ENCODE measurements at places on chromosomes 4 and X.

- no peak for DNase-seq
Observed at GRCh38 chrX:635428-636090, 5.0 kb downstream of the SHOX start.

DNA sequence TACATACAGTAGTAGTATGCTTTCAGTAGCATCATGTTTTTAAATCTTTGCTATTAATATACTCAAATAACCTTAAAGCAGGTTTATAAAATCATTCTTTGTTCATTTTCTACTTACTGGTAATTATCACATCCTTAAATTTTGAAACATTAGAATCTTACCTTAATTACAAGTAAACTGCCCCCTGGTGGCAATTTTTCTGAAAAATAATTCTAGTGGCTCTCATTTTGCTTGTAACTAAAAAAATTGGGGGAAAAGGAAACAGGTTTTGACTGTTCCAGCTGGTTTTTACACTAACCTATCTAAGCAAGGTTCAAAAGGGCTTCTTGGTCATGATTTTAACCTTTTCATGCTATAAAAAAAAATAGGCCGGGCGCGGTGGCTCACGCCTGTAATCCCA, 18.5 kb upstream of the DCAF4L1 start:
- DNase-seq: no peak

DNA sequence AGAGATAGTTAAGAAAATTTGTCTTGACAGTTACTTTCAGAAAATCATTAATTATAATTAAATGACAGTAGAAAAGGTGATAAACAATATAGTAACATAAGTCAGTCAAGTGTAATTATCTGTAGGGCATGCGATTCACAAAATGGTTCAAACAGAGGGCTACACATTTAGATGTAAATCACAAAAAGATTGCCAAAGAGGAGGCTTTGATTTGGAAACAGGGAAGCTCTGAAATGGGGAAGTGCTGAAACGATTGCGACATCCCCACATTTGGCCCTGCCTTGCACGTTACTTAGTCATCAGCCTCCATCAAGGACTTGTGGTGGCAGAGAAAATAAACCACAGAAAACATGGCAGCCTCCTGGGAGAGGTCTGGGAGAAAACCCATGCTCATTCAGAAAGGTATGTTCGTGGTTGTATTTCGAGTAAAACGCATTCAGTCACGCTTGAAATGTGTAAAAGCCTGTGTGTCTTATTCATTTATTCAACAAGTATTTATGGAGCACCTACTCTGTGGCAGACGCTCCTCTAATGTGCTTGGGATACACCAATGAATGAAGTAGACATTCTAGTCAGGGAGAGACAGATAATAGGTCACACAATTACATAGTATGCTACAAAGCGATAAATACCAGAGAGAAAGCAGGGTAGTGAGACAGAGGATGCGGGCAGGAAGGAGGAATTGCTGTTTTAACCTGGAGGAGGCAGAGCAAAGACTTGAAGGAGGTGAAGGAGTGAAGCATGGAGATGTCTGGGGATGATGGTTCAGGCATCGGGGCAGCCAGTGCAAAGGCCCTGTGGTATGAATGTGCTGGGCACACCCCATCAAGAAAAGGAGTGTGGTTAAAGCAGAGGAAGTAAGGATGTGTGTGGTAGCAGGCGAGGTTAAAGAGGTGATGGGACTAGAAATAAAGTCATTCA, 7.8 kb downstream of the RBM47 start:
- DNase-seq: no peak

DNA sequence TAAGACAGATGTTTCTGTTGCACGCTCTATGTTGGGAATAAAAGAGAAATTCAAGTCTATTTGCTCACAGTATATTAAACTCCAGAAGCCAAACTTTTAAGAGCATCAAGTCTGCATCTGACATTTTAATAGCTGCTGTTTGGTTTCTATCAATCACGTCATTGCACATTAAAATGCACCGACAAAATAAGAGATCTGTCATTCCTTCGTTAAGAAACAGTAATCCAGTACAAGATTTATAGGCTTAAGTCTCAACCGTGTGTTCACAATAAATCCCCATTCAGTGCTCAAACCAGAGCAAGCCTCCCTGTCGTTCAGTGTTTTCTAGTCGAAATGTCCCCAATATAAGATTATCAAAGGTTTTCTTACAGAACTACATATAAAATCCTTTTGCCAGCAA, 89.0 kb upstream of the BMPR1B start:
- DNase-seq: no peak

DNA sequence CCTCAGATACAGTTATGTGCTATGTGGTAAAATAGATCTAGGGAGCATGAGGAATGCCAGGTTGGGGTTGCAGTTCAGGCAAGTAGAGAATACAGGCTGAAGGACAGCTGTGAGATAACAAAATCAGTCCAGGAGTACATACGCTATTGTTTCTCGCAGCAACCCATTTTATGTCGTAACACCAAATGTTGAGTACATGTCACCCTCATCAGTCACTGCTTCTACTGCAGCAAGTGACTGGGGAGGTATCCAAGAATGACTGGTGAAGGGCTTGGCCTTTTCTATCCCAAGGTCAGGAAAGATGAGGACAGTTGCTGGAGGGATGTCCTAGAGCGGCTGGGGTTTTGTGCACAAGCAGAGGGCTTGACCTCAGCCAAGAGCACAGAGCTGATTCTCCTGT, 172.1 kb downstream of the CBR4 start:
- DNase-seq: no peak

- no peak for DNase-seq
Observed at GRCh38 chr4:97845758-97846157, 297.5 kb downstream of the STPG2 start.

- DNase-seq: no peak
Observed at GRCh38 chrX:10168226-10168625, 11.5 kb downstream of the CLCN4 start.

GRCh38 chrX:67296395-67296794, 247.4 kb upstream of the AR start:
- DNase-seq: no peak

- DNase-seq: no peak
Observed at GRCh38 chrX:130119312-130119898, 9.1 kb upstream of the ELF4 start.

GRCh38 chr4:117225471-117225870, 140.1 kb upstream of the TRAM1L1 start:
- no peak for DNase-seq

GRCh38 chrX:129000797-129001196, 522.5 kb downstream of the SMARCA1 start:
- no peak for DNase-seq

DNA sequence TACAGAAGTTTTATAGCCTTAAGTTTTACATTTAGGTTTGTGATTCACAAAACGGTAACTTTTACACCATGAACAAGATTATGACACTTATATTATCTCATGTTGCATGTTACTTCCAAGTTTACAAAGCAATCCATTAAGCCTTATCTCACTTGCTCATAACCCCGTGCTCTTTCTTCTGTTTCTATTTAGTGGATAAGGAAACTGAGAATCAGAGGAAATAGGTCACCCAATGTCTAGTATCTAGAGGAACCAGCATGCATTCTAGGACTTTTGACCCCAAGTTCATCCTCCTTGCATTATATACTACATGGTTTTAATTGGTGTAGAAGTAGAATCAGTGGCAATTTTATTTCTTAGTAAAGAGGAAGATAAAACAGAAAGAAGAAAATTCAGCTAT, 67.0 kb upstream of the ANXA3 start:
- no peak for DNase-seq

DNA sequence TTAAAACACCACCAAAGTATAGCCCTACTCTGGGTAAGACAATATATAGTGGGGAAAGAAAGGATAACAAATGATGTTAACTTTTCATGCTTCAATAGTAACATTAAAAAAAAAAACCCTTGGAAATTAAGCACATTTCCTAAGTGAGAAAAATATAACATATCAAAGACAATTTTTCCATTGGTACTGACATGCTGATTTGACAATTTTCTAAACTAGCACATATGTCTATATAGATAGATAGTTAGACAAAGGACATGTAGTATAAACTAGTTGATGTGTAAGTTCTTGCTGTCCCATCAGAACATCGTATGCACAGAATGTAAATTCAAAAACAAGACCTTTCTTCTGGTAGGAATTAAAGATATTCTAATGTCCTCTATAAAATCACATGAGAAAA, 47.2 kb upstream of the ETNPPL start:
- DNase-seq: no peak

- no peak for DNase-seq
Observed at GRCh38 chr4:99809326-99809725, 7.3 kb upstream of the DAPP1 start.

GRCh38 chr4:147860960-147861359, 129.1 kb downstream of the ARHGAP10 start:
- no peak for DNase-seq

GRCh38 chr4:24076811-24077210, 187.0 kb upstream of the PPARGC1A start:
- DNase-seq: no peak

- DNase-seq: no peak
Observed at GRCh38 chr4:16110661-16111290, 27.0 kb upstream of the PROM1 start.

DNA sequence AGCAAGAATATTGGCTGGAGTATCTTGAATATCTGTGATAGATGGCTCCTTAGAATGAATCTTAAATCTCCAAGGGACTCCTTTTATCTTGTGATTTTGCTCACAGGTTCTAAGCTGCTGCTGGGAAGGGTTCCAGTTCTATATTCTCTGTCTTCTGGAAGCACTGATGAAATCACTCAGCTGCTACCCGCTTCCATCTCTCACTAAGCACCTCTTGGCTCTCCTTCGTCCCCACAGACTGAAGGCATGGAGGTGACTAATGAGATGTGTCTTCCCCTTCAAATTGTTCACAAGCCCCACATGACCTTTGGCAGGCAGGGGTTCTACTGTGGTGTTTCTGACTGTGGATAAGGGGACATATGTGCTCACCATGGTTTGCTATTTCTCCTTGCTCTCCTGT, 75.9 kb downstream of the C4orf51 start:
- no peak for DNase-seq

DNA sequence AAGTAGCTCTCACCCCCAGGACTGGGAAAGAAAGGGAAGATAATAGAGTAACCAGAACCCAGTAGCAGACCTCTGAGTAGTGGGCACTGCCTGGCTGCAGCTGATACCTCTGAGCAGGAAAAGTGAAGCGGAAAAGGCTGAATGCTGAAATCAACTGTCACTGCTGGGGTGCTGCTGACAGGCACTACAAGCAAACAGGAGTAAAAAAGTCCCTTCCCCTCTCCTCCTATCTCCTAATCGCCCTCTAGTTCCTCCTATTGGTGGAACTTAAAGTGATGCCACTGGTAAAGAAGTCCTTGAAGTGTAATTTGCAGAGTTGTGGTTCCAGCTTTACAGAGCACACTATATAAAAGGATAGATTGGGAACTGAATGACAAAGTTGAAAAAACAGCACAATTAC, 32.8 kb upstream of the GLRB start:
- DNase-seq: no peak

- DNase-seq: no peak
Observed at GRCh38 chr4:106796876-106797275, 239.2 kb downstream of the DKK2 start.

DNA sequence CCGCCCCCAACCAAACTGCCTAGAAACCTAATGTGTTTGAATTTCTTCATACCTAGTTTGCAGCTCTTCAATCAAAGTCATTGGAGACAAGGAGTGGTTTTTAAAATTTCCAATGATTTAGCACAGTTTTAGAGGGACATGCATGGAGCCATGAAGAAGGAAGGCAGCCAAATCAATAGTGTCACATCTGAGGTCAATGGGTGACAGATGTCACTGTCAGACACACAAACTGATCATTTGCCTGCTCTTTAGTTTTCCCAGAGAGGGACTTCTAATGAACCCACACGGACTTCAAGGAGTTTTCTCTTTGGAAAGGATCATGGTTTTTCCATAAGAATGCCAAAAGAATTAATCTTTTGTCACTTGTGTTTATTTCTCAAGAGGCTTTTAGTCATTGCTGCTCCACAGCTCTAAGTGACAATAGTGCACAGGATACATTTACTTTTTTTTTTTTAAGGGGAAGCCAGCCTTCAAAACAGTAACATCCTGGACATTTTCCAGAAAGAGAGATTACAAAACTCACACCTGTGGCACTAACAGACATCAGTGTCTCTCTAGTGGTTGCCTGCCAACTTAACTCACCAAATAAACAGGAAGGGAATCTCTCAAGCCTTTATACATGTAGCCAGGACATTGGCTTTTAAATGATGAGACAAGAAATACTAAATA, 251.1 kb upstream of the DIAPH2 start:
- no peak for DNase-seq

DNA sequence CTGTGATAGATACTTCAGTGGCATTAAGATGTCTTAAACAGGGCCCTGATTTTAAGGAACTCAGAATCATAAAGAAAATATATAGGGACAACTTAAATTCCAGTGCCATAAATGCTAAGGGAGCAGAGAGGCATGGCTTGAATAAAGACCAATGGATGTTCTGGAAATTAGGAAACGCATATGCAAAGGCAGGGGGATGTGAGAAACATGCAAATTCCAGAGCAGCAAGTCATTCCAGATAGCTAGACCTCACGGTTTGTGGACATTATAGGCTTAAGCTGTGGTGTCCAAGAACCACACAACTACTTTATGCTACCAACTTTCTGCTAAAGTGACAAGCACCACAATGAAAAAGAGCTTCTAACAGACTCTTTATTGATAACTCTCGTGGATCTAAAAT, 132.6 kb upstream of the ANK2 start:
- DNase-seq: no peak

DNA sequence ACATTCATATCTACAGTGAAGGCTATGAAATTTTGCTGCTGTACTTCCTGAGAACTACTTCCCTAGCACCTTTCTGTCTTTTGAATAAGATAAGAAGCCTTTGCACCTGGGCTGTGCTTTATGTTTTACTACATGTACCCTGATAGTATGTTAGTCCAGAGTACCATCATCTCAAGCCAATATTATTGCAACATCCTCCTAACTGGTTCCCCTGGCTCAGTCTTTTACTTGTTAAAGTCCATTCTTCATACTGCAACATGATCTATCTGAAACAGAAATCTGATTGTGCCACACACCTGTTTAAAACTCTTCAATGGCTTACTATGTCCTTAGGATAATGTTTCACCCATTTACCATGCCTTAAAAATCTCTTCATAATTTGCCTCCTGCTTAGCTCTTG, 102.3 kb downstream of the AGTR2 start:
- no peak for DNase-seq

GRCh38 chr4:181821039-181822004, 421.9 kb upstream of the TENM3 start:
- no peak for DNase-seq

- DNase-seq: no peak
Observed at GRCh38 chrX:115894087-115894486, 276.5 kb upstream of the AGTR2 start.

DNA sequence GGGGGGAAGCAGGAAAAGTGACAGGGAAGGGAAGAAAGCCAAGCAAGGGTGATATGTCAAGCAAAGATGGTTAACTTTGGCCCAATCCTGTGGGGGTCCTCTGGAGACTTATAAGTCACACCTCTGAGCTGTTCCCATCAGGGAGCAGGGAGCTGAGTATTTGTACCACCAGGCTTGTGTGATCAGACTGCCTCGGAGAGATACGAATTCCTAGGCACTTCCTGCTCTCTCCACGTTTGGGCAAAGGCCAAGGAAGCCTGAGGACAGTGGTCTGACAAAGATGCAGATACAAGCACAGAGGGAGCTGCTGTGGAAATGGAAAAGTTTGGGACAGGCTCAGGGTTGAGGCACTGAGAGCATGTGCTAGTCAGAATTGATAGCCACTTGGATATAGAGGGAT, 10.4 kb upstream of the PPP3CA start:
- no peak for DNase-seq
